ENCODE measurements at places on chromosomes 6 and 20.

- no peak for DNase-seq
Observed at GRCh38 chr6:83199173-83199862, 6.2 kb downstream of the RWDD2A start.

DNA sequence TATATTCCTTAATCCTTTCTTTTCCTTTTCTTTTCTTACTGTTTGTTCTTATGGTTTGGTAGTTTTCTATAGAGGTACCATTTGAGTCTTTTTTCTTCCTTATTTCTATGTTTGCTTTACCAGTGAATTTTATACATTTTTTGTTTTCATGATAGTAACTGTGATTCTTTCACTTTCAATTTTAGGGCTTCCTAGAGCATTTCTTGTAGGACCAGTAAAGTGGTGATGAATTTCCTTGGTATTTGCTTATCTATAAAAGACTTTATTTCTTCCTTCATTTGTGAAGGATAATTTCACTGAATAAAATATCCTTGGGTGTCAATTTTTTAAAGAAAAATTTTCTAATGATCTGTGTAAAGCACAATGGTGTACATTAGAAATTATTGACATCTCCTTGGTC is 637.4 kb downstream of the CD109 start:
- DNase-seq, result no peak

- DNase-seq, result no peak
Observed at GRCh38 chr20:577167-577791, 32.8 kb downstream of the TCF15 start.

GRCh38 chr20:47865451-47865850 is 80.2 kb upstream of the SULF2 start:
- DNase-seq, result no peak

GRCh38 chr6:34657307-34657978 is 39.1 kb downstream of the ILRUN start:
- DNase-seq, result no peak

DNA sequence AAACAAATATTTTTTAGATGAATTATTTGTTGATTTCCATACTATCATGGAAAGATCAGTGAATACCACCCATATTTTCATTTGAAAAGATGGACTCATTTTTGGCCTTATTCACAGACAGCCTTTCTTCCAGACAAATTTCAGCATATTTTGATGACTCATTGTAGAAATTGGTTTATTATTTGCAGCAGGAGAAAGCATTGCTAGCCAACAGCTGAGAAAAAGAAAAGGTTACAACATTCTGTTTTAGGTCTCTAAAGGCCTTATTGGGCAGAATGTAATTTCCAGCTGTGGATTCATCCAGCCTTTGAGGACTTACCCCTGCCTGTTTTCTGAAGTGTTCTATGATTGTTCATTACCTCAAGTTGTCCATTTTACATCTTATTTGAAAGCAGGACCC is 201.9 kb downstream of the PLCB4 start:
- DNase-seq, result no peak

DNA sequence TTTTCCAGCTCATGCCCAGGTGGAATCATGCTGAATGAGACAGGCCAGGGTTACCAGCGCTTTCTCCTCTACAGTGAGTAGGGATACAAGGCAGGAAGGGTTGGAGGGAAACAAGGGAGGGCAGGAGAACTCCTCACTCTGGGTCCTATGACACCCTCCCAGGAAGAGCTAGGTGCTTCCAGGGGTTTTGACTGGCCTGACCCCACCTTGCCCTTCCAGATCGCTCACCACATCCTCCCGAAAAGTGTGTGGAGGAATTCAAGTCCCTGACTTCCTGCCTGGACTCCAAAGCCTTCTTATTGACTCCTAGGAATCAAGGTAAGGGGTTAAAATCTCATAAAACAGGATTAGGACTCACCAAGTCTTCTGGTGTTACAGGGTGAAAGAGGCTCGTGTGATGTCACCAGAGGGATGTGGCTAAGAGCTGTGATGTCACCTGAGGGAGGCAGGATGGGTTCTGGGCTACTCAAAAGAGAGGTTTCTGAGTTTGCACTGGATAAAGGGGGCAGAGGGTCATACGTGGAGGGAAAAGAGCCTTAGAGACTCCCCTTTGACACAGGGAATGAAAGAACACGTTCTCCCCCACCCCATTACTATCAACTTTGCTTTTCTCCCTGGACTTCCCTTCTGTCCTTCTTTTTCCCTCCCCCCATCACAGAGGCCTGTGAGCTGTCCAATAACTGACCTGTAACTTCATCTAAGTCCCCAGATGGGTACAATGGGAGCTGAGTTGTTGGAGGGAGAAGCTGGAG is 1.9 kb downstream of the APOM start:
- no peak for DNase-seq

DNA sequence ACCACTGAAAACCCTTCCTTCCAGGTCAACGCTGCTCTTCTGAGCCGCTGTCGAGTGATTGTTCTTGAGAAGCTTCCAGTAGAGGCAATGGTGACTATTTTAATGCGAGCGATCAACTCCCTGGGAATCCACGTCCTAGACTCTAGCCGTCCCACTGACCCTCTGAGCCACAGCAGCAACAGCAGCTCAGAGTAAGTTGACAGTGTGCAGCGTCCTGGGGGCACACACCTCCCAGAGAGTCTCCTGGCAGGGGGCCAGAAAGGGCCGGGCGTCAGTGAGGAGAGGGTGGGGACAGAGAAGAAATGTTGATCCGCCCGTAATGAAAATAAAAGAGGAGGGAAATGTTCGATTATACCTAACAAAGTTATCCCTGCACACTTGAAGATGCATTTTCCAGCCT is 5.0 kb downstream of the WRNIP1 start:
- no peak for DNase-seq

- DNase-seq, result no peak
Observed at GRCh38 chr20:24751551-24751950, 197.5 kb upstream of the CST7 start.

- DNase-seq, result no peak
Observed at GRCh38 chr6:124040655-124041054, 237.0 kb downstream of the NKAIN2 start.

- no peak for DNase-seq
Observed at GRCh38 chr6:73878403-73878802, 182.4 kb downstream of the CD109 start.

GRCh38 chr6:1659816-1660215 is 50.1 kb downstream of the FOXC1 start:
- DNase-seq, result no peak

GRCh38 chr20:9516234-9516871 is 2.0 kb downstream of the LAMP5 start:
- DNase-seq, result no peak

DNA sequence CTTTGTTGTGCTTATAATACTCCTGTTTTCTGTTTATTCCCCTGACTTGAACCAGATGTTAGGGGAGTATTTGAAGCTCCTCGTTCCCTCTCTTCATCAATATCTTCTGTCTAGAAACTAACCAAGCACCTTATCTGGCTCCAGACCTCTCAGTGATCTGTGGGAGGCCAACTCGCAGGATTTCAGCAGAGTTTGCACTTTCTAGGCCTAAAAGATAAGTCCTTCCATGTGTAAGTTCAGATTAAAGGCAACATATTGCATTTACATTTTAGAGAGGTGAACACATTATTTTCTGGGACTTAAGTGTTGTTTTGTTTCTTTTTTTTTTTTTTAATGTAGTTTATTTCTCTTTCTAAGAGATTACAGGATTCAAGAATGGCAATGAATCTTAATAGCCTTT is 139.4 kb upstream of the AKAP12 start:
- no peak for DNase-seq

- DNase-seq, result no peak
Observed at GRCh38 chr6:47822856-47823554, 41.2 kb downstream of the OPN5 start.

DNA sequence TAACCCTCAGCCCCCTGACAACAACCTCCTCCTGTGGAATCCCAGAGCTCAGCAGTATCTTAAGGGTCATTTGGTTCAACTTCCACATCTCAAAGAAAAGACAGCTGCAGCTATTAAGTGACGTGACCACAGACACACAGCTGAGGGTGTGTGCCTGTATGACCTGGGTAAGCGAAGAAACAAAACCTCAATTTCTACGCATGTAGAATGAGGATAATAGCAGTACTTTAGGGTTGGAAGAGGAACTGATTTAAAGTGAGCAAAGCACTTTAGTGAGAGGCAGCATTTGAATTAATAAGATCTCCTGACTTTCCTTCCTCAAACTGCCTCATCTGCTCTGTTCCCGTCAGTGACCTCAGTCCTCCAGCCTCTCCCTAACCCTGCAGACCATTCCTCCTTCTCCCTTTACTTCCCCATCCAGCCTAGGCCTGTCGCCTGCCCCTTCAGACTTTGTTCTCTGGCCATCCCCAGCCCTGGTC is 6.8 kb upstream of the ARMC2 start:
- no peak for DNase-seq

DNA sequence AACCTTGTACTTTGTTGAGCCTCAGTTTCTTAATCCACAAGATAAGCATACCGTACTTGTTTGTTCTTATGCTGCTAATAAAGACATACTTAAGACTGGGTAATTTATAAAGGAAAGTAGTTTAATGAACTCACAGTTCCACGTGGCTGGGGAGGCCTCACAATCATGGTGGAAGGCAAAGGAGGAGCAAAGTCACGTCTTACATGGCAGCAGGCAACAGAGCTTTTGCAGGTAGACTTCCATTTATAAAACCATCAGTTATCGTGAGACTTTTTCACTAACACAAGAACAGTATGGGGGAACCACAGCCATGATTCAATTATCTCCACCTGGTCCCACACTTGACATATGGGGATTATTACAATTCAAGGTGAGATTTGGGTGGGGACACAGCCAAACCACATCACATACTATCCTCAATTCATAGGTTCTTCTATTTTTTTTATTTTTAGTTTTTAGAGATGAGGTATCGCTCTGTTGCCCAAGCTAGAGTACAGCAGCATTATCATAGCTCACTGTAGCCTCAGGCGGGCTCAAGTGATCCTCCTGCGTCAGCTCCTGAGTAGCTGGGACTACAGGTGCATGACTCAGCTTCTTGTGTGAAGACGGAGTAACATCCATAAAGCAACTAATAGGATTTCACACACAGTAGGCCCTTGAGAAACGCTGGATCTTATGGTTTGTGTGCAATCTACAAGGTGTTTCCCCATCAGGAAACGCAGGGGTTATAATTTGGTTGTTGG is 76.7 kb upstream of the IYD start:
- no peak for DNase-seq

- DNase-seq, result no peak
Observed at GRCh38 chr20:60967431-60968316, 284.4 kb upstream of the CDH4 start.

GRCh38 chr6:44339301-44339700 is 3.1 kb upstream of the SPATS1 start:
- no peak for DNase-seq

DNA sequence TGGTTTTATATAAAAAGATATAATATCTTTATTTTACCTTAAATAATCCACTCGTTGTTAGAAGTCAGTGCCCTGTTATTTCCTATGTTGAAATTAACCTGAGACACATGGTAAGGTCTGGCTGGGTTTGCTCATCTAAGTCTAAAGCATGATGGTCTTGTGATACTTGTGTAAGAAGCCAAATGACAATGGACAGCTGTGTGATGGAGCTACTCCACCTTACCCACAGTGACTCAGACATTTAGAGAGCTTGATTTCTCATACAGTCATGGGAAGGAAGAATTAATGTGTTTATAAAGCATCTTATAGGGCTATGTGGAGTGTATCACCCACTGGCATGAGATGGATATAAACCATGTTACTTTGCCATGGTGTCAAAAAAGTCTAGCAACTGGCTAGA is 11.7 kb downstream of the CTCFL start:
- no peak for DNase-seq

- no peak for DNase-seq
Observed at GRCh38 chr20:7387638-7388193, 552.5 kb downstream of the HAO1 start.

DNA sequence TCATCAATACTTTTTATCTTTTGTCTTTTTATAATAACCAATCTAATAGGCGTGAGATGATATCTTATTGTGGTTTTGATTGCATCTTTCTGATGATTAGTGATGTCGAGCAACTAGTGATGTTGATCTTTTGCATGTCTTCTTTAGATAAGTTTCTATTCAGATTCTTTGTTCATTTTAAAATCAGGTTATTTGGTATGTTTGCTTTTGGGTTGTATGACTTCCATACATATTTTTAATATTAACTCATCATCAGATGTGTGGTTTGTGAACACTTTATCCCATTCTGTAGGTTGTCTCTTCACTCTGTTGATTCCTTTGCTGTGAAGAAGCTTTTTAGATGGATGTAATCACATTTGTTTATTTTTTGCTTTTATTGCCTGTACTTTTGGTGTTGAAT is 295.8 kb downstream of the BCKDHB start:
- no peak for DNase-seq

- DNase-seq, result no peak
Observed at GRCh38 chr20:38338849-38339520, 7.3 kb upstream of the LBP start.

DNA sequence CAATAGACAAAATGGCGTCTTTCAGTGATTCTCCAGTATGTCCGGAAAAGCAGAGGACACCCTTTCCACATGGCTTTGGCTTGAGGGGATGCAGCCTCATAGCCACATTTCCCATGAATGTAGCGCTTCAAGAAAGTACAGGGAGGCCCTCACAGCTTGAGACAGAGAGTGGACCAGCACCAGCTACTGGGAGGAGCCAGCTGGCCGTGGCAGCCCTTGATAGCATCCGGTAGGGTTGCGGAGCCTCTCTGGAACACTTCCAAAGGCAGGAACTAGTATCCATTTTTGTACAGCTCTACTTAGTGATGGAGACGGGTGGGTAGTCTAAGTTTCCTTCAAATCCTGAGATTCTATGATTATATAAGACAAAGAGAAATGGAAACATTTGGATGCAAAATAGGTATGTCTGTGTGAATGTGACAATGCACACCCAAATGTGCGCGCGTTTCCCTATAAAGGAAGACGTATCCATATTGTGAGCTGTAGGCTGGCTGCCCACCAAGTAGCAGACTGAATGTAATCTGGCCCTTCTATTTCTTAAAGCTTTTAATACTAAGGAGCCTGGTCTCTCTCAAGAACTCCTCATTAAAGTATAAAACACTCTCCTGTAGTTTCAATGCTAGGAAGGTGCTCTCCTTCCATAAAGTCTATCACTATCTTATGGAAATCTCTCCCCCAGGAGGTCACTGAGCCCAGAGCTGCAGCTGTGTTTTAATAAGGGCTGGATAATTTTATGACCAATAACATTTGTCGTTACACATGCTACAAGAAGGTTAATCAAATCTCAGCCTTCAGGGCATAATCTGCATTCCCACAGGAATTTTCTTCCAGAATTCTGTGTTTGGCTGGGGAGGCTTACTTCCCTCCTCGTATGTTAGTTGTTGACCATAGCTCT is 74.0 kb downstream of the SOBP start:
- no peak for DNase-seq

- no peak for DNase-seq
Observed at GRCh38 chr6:6696867-6697531, 108.5 kb downstream of the LY86 start.
